ENCODE measurements at places on chromosomes 12 and 14.

DNA sequence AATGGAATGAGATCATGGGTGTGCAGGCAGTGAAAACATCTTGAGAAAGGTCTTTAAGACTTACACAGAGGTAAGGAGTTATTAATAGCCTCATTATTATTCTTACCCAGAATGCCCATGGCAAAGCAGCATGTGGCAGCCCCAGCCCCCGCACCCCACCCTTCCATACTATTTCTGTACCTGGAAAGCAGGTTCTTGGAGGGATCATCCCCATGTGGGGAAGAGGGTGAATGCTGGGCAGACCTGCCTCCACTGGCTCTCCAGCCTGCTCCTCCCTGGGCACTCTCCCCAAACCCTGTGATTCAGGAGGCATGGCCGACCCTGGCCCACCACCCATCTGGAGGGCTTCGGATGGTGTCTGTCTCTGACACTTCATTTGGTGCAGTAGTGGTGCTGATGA is 28.3 kb downstream of the NPC2 start:
- DNase-seq = no peak

DNA sequence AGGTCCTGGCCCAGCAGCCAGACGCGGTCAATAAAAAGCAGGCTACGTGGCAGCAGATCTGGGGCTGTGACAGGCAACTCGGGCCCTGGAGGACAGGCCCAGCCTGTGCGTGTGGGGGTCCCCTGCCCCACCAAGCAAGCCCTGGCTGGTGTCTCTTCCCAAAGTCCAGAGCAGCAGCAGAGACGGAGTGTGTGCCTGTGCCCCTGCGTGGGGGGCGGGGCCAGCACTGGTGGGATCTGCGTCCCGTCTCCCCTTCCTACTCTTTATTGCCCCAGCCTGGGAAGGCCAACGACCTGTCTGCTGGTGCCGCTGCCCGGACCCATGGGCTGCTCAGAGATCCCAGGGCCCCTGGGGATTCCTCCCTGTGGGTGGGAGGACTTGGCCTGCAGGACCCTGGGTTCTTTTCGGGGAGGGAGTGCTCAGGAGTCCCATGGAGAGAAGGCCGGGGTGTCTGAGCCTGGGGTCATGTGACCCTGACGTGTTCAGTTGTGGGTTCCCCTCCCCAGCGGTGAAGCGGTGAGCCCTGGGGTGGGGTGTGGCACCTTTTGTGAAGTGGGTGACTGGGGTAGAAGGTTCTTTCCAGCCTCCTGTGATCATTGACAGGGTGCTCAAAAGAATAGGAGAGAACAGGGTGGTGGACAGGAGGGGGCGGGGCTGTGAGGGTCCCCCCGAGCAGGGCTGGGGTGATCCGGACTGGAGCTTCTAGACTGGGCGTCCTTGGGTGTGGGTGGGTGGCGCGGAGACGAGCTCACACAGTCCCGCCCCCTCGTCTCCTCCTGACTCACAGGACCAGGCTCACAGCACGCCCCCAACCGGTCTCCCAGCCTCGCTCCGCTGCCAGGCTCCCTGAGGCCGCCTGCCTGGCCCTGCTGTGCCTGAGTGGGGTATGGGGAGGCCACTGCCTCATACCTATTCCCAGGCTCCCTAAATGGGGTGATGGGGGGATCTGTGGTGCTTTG is 22.4 kb downstream of the ASPG start:
- DNase-seq = no peak

DNA sequence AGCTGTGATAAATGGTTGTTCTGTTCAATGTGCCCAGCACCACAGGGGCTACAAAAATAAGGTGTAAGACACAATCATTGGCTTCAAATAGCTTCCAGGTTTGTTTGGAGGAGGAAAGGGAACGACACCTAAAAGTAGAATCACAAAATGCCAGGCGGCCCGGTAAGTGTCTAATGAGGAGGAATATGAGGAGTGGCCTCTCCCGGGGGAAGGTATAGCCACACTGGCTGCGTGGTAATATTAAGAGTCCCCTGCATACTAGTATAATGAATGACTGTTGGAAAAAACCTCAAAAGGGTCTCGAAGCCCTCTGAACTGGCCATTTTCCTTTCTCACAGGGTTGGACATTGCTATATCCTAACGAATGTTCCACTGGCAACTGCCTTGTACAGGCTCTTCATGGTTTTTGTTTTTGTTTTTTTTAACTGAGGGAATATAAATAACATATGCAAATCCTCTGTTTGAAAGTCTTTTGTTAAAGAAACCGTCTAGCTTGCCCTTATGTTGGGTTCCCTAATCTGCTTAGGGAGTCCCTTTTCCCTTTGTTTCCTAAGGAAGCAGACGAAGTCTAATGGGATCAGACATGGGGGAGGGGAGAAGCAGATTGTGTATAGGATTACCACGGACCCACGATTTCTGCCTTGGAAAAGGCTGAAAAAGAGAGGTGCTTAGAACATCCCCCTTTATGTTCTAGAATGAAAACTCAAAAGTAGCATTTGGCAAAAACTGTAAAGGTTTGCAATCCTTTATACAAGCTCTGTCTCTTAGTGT is 4.2 kb downstream of the CCDC60 start:
- no peak for DNase-seq

DNA sequence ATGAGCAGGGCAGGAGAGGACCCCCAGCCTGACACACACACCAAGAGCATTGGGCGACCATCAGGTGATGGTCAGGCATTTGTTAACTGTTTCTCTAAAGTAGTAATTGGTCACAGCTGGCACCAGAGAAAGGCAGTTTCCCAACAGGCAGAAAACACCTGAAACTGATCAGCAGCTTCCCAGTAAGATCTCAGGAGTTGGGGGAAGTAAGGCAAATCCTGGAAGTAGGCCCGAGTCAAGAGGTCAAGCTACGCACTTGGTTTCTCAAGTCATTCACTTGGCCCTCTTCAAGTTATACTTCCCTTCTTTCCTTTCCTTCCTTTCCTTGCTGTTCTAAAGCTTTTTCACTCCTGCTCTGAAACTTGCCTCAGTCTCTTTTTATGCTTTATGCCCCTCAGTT is 135.8 kb downstream of the SSPN start:
- DNase-seq = no peak

DNA sequence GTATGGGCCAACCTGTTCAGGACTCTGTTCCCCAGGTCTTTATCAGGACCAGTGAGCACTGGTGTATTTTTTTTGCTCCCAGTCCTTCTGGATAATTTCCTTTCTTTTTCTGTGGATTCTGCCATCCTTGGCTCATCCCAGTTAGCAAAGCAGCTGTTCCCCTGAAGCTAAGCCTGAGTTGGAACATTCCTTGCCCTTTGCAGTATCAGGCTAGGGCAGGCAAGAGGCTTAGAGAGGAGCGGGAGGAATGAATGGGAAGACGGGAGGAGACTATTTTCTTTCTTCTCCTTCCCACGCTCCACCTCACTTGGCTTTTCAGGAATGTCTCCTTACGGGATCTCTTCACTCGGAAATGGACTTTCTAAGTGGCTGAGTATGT is 29.2 kb downstream of the ERG28 start:
- DNase-seq = no peak

- no peak for DNase-seq
Measured at GRCh38 chr12:101653030-101653429, 44.4 kb upstream of the CHPT1 start.

DNA sequence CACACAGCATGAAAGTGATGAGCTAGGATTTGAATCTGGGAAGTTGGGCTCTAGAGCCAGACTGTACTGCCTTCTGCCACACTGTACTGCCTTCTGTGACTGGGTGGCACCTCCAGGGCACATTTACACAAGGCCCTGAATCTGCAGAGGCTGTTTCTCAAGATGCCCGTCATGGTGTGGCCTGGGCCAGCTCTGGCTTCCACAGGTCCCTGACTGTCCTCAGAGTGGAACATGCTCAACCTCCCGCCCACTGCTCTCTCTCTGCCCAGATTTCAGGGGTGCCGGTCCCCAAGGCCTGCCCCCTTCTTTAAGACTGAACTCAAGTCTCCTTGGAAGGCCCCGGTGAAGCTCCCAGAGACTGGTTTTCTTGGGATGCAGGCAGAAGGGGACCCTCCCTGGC is 50.2 kb downstream of the C14orf132 start:
- no peak for DNase-seq

DNA sequence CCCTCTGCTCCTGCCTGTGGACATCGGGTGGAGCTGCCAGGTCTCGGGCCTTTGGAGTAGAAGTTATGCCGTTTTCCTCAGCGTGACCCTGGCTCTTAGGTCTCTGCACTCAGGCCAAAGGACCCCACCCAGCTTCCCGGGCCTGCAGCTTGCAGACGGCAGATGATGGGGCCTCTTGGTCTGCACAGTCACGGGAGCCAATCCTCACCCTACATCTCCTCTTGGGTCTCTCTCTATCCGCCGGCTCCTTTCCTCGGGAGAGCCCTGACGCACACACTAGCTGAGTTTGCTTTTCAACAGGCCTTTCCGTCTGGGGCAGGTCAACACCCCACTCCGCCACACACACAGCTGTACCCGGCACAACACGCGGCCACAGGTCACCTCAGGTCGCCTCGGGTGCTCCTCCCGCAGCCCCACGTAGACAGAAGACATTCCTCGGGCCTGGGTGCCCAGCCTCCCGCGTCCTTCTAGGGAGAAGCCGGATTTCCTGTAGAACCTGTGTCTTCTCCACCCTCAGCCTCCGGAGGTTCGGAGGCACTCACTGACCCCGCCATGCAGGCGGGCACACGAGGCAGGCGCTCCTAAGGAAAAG is 9.9 kb downstream of the GALNT9 start:
- DNase-seq = no peak

All from HFF-Myc (cell line).